ENCODE measurements at places on chromosomes 4 and X.

- DNase-seq, result no peak
Observed at GRCh38 chr4:84738622-84739021, 155.7 kb downstream of the CDS1 start.

DNA sequence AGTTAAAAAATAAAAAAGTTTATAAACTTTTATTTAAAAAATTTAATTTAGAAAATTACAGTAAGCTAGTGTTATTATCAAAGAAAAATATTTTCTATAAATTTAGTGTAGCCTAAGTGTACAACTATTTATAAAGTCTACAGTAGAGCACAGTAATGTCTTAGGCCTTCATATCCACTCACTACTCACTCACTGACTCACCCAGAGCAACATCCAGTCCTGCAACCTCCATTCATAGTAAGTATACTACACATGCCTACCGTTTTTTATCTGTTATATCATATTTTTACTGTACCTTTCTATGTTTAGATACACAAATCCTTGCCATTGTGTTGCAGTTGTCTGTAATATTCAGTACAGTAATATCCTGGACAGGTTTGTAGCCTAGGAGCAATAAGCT is 129.0 kb upstream of the FAM47B start:
- no peak for DNase-seq

- no peak for DNase-seq
Observed at GRCh38 chr4:10623241-10623640, 61.3 kb downstream of the CLNK start.

GRCh38 chr4:114026447-114026846 is 47.0 kb upstream of the ARSJ start:
- peak; percentile 70 for DNase-seq

GRCh38 chrX:69163936-69164741 is 1.1 kb downstream of the PJA1 start:
- peak; percentile 16 for DNase-seq

DNA sequence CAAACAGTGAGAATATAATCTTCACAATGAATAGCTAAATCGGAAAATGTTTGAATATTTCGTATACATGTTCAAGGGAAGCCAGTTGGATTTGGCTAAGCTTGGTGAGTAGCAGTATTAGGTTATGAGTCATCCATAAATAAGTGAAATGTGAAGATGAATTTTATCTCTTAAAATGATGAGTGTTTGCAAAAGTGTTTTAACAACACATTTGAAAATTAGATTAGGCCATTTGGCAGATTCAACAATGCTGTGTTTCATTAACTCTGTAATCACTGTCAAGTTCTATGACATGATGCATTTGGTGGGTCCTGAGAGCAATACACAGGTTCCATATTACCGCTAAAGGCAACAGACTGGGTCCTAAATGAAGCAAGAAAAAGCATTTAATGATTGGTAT is 301.9 kb upstream of the PRPS2 start:
- no peak for DNase-seq

- DNase-seq, result no peak
Observed at GRCh38 chr4:123784626-123785025, 388.0 kb downstream of the SPRY1 start.

GRCh38 chr4:162457071-162457865 is 293.5 kb upstream of the FSTL5 start:
- DNase-seq, result no peak

- DNase-seq, result no peak
Observed at GRCh38 chr4:39710098-39710896, 12.4 kb downstream of the UBE2K start.

DNA sequence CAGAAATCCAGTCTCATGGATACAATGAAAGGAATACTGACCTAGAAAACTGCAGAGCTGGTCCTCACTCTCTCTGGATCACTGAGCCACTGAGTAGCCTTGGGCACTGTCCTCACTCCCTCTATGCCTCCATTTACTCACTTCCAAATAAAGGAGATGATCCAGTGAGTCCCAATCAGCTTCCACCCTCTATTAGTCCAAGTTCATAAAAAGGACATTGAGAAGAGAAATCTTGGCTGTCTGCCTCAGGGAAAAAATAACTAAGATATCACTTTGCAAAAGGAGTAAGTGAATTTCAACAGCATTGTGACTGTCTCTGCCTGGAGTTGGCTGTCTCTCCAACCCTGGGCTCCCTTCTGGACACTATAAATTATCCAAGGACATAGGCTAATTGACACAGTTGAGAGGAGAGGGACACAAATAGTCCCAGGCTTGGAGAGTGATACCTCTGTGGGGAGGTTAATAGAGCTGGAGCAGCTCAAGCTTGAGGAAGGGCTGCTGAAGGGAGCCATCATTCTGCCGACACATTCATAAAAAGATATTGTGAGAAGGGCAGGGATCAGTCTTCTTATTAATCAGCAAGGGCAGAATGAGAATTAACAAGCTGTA is 572.3 kb downstream of the RAB28 start:
- DNase-seq, result no peak

DNA sequence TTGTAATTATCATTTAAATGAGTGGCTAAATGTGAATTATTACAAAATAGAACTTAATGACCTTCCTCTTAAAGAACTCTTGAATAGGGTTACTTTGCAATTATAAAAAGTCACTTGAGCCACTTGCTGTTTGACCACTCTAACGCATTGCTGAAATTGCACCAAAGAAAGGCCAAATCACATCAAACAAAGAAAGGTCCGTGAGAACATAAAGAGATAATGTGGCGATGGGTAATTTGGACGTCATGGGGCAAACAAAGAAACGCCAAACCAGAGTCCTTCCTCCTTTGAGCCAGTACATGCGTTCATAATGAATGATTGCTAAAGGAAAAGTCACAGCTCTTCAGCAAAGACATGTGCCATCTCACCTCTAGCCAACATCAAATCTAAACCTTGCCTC is 229.8 kb upstream of the STS start:
- DNase-seq, result peak; percentile 9

DNA sequence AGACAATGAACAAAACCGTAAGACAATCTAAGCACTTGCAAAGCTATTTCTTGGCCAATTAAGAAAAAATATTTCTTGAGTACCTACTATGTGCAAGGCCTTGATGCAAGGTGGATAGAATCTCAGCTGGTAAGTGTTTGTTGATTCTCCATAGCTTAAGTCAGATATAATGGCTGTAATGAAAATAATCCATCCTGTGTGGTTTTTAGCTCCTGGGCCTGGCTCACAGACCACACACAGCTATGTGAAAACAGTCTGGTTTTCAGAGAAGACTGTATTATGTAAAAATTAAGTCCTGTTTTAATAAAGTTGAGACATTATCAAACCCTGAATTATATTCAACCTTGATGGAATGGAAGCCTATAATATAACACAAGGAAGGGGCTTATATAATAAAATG is 7.8 kb upstream of the DDIT4L start:
- no peak for DNase-seq

- DNase-seq, result no peak
Observed at GRCh38 chr4:169200361-169201030, 70.3 kb downstream of the SH3RF1 start.

DNA sequence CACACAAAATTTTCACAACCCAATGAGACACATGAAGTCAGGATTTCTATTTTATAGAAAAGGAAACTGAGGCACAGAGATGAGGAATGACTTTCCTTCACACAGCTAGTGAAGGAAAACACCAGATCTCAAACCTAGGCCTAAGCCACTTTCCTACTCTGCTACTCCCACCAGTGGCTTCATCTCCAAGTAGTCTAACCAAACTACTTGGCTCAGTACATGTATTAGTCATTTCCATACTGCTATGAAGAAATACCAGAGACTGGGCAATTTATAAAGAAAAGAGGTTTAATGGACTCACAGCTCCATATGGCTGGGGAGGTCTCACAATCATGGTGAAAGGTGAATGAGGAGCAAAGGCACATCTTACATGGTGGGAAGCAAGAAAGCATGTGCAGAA is 196.6 kb downstream of the EVC2 start:
- no peak for DNase-seq

- no peak for DNase-seq
Observed at GRCh38 chr4:110636680-110637407, 14.0 kb upstream of the PITX2 start.

GRCh38 chr4:89306486-89307177 is 968 bp downstream of the GPRIN3 start:
- no peak for DNase-seq

- no peak for DNase-seq
Observed at GRCh38 chrX:128616933-128617332, 564.7 kb upstream of the ACTRT1 start.

DNA sequence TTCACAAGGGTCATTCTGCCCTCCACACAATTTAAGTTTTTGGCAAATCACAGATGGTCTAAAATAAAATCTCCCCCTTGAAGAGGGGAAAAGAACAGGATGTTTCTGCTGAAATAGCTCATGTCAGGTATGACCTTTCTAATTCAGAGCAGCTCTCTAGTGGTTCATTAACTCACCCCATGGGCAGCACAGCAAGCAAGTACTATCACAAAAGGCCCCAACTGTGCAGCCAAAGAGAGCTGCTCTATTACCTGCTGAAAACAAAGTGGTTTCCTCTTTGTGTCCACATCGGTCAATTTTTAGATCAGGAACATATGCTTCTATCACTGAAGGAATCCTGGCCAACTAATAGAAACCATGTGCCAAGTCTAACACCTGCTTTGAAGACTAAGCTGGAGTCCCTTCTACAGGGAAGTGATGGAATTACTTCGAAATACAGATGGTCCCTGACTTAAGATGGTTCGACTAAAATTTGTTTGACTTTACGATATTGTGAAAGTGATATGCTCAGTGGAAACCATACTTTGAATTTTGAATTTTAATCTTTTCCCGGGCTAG is 164.3 kb downstream of the ENOX2 start:
- DNase-seq, result no peak

- DNase-seq, result peak; percentile 75
Observed at GRCh38 chrX:22300130-22300529, 27.4 kb downstream of the CBLL2 start.

- DNase-seq, result no peak
Observed at GRCh38 chr4:89303814-89304388, 3.7 kb downstream of the GPRIN3 start.

- no peak for DNase-seq
Observed at GRCh38 chr4:23212558-23212957, 519.8 kb downstream of the GBA3 start.

DNA sequence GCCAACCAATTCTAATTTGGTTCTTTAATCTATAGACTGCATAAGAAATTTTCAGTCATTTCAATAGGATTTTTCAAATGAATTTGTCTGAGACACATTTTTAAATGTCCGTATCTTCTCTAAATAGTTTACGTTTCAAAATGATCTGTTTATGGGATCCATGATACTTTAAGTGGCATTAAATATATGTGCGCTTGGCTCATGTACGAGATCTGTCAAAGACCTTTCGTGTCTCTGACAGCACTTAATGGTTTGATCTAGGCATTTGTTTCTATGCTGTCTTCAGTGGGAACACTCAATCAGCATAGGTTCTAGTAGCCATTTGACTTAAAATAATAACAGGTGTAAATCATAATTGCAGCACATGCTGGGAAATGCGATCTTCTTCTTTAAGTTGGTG is 731.0 kb downstream of the CENPC start:
- no peak for DNase-seq

DNA sequence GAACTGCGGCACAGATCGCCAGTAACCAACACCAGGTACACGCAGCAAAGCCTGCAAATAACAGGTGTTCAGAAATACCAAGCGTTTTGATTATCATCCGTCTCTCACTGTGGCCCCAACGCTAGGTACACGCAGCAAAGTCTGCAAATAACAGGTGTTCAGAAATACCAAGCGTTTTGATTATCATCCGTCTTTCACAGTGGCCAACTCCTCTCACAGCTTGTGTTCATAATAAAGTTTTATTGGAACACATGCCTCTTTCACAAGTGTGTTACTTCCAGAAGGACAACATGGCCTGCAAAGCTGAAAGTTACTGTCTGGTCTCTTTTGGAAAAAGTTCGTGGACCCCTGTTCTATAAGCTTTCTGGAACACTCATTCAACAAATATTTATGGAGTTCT is 153.1 kb downstream of the AFAP1 start:
- DNase-seq, result no peak

- no peak for DNase-seq
Observed at GRCh38 chr4:119675391-119675790, 46.8 kb upstream of the PDE5A start.

GRCh38 chr4:47145630-47146029 is 114.3 kb downstream of the GABRB1 start:
- no peak for DNase-seq

- no peak for DNase-seq
Observed at GRCh38 chr4:74618166-74618565, 173.2 kb downstream of the AREG start.

GRCh38 chr4:116668190-116668589 is 417.2 kb downstream of the TRAM1L1 start:
- DNase-seq, result no peak

GRCh38 chr4:126740687-126741086 is 892.1 kb upstream of the INTU start:
- DNase-seq, result no peak

- no peak for DNase-seq
Observed at GRCh38 chr4:179871726-179872125, 2371.5 kb upstream of the TENM3 start.

- no peak for DNase-seq
Observed at GRCh38 chr4:134024251-134024650, 177.3 kb downstream of the PABPC4L start.

GRCh38 chr4:150173982-150174398 is 95.7 kb downstream of the DCLK2 start:
- no peak for DNase-seq

DNA sequence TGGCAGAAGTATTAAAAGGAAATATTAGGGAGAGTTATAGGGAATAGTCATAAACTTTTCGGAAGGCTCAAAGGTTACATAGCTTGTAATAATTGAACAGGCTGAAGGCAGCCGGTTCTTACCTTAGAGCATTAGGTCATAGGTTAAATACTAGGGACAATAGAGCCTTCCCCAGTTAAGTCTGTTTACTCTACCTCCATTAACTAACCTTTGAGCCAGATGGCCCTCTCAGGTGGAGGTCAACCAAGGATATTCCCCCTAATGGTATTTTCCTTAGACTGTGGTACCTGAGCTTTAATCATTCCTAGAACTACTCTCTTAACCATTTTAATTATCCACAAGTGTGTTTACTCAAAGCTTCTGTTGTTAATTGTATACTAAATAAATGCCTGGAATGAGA is 920.9 kb upstream of the PABPC4L start:
- no peak for DNase-seq

DNA sequence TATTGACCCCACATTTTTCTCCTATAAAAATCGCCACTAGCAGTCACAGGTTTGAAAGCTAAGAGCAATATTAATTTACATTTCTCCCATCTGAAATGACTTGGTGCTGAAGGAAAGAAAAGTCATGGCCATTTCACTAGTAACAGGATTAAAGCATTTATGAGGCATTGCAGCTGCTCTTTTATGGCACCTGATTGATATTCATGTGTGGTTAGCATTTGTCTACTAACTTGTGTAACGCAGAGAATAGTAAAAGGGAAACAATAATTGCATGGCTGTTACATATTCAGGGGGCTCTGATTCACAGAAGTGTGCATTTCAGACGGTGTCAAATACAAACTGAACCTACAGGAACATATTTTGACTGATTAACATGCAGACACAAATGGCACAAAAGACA is 5.2 kb downstream of the PCDH19 start:
- peak; percentile 5 for DNase-seq

GRCh38 chr4:68905939-68906779 is 45.4 kb downstream of the UGT2A3 start:
- DNase-seq, result peak; percentile 45

All from NCI-H1105 treated with DMSO at 0.1 percent for 48 hours (cell line).